ENCODE measurements at places on chromosomes 3 and 15.

DNA sequence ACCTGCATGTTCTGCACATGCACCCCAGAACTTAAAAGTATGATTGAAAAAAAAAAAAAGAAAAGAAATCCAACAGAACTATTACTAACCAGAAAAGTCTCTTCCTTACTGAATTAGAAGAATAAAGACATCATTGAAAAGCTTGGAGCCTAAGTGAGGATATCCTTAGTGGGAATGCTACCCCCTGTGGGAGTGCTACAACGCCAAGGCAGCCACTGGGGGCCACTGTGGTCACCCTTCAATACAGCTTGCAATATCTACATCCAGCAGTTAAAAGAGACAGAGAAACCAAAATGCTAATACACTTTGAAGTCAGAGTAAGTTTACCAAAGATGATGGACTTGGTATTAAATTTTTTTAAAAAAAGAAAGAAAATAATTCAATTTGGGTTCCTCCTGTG, 292.0 kb downstream of the PLCL2 start:
- DNase-seq, result no peak

GRCh38 chr3:114440700-114441099, 146.9 kb downstream of the TIGIT start:
- no peak for DNase-seq

DNA sequence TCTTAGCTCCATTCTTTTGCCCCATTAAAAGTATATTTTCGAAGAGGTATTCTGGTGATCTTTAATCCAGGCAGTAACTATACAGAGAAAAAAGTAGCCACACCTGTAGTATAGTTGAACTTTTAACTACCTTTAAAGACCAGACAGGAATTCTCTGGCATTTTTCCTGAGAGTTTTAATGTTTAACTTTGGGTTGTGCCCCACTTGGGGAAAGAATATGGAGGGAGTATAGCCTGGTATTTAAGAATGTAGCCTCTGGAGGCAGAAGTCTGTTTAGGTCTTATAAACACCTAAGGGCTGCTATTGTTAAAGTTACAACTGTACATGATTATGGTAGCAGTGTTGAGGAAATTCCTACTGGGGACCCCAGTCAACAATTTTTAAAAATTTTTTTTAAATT, 19.3 kb downstream of the C3orf85 start:
- no peak for DNase-seq

- DNase-seq, result no peak
These were observed 192.7 kb upstream of the KCNMB2 start for GRCh38 chr3:178343433-178344038.

- DNase-seq, result no peak
These were observed 154.6 kb downstream of the ADAM10 start for GRCh38 chr15:58594898-58595297.

GRCh38 chr3:29486096-29486495, 205.2 kb downstream of the RBMS3 start:
- DNase-seq, result peak; percentile 9

- no peak for DNase-seq
These were observed 9.3 kb upstream of the SSUH2 start for GRCh38 chr3:8653800-8654408.

DNA sequence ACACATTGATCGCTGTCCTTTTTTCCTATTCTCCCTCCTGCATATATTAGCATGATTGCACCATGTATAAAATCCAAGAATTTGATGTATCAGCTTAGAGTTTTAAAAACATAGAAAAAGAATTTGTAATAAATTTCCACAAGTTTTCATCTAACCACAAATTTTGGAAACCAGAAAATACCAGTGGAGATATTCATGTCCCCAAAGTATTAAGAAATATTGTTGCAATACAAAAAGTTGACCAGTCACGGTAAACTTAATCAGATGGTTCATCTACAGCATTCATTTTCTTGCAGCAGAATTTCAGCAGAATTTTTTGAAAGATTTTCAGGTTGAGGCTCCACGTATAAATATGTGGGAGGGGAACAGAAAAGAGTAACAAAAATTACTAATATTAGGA, 500.9 kb upstream of the MDFIC2 start:
- no peak for DNase-seq

DNA sequence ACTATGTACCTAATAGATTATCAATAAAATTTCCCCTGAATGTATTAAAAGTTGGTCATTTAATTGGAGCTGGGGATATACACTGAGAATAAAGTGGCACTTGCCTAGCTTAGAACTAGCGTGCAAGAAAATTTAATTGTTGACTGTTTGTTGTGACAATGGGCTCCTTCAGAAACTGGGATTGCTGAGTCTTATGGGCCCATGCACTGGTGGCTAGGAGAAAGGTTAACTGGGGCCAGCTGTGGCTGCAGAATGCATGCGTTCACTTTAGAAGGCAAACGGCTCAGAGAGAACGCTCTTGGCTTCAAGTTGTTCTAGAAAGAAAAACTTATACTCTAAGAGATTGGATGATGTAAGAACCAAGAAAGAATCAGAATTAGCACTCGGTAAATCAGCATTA, 18.7 kb upstream of the LPP start:
- DNase-seq, result no peak

GRCh38 chr3:52067046-52067445, 10.7 kb upstream of the DUSP7 start:
- DNase-seq, result no peak

- DNase-seq, result no peak
These were observed 4.3 kb upstream of the GLYCTK start for GRCh38 chr3:52283306-52283705.

DNA sequence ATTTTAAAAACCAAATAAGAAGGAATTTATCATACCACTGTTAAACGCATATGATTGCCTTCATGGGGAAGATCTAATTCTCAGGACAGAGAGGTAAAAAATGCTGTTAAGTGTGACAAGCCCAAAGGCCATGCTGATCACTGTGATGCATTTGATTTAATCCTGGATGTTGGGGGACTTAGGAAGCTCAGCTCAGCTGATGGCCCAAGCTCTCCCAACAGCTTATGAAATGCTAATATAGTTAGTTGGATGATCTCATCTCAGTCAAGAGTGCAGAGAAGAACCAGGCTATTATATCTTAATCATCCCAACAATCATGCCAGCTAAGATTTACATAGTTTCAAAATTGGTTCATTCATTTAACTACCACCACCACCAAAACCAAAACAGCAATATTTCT, 340.0 kb downstream of the IL20RB start:
- no peak for DNase-seq

DNA sequence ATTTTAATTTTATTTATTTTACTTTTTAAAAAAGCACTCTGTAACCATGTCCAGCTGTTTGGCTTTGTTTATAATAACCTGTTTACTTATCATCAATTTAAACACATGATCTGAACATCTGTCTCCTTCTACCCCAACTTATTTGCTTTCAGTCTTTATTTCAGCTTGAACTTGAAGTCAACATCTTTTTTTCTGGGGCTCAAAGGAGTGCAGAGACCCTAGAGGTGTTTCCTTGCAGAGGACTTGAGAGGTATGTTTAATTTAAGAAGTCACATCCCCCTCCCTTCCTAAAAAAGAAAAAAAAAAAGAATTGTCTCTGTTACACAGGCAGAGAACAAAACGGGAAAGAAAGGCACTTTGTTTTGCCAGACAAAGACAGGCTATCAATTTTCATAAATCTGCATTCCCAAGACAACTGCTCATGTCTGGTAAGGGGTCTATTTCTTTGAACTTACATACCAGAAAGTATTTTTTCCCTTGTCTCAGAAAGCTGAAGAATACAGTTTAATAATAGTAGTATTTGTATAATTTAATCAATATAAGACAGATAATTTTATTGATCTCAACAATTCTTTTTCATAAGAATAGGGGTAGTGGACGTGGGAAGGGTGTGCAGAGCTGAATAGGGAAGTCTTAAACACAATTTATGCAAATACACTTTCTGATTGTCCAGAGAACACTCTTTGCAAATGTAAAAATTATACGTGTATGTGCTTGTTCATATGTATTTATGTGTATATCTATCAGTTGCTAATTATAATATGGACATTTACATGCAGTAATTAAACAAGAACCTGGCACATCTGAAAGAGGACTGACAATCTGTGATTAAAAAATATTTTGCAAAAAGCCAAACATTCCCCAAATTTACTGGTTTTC, 109.7 kb upstream of the PDZRN3 start:
- no peak for DNase-seq

DNA sequence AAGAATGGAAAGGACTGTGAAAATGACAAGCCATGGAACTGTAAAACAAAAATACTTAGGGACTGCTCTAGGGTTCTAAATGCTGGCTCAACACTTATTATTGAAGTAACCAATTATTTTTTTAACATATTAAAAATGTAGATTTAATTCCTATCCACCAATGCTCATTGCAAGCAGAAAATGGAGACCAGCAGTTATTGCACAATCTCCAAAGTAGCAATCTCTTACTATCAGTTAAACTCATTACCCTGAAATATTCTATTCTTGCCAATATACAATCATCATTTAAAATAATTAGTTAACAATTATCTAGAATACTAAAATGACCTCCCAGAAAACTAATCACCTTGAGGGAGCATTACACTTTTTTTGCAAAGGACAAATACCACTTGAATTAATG, 499.8 kb downstream of the NAALADL2 start:
- no peak for DNase-seq

DNA sequence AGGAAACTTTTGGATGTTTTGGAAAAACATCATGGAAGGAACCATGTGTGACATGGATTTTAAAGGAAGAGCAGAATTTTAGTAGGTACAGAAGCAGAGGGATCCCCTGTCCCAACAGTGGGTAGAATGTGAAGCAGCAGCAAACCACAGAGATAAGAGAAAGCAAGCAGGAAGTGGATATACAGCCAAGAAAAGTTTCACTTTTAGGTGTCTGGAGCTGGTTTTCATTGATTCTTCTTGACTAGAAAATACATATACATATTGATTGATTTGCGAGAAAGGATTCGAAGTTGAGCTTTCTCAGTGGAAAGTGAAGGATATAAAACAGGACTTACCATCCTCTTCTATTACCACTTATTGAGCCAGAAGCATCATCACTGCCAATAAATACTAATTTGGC, 133.5 kb downstream of the KCNMB2 start:
- no peak for DNase-seq

DNA sequence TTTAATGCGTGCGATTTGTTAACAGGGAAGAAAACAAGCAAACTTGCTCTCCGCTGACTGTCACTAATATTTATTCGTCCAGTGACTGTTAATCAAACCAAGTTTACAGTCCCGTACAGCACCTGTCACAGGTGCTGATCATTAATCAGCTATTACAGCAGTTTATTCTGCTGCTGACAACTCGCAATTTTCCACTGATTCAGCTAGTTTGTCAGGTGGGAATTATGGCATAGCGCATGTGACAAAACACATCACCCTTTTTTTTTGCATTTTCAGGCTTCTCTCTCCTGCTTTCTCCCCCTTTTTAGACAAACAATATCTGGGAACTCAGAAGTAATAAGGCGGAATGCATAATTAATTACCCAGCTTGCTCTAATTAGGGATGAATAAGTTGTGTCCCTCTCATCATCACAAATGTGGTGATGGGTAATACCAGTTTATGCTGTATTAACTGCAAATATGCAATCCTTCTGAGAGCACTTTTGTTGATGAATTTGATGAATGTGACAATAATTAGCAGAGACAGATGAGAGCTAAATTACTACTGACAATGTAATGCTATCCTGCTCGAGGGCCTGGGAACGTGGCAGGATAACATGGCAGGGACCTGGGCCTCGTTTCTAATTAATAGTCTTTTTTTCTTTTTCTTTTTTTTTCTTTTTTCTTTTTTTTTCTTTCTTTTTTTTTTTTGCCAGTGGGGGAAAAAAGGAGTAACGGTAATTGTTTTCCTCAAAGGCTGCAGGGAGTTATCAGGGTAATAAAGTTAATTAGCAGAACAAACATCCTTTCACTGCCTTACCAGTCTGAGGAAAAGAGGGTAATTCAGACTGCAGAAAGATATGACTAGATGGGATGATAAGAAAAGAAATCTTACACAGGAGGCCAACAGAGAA, 150.3 kb upstream of the SOX2 start:
- no peak for DNase-seq

DNA sequence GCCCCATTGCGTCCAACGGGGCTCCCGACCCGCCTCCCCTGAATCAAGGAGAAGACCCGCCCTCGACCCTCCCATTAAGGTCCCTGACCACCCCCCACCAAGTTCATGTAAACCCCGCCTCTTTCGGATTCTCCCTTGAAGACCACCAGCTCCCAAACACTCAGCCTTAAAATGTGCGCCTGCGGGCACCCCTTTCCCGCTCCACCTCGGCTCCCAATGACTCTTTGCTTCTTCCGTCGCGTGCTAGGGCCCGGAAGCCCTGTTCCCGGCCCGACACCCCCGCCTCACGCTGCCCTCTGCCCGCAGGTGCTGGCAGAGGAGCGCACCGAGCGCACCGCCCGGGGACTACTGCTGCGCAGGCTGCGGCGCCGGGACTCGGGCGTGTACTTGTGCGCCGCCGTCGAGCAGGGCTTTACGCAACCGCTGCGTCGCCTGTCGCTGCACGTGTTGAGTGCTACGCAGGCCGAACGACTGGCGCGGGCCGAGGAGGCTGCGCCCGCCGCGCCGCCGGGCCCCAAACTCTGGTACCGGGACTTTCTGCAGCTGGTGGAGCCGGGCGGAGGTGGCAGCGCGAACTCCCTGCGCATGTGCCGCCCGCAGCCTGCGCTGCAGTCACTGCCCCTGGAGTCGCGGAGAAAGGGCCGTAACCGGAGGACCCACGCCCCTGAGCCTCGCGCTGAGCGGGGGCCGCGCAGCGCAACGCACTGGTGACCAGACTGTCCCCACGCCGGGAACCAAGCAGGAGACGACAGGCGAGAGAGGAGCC, 2.7 kb upstream of the LSMEM2 start:
- no peak for DNase-seq

DNA sequence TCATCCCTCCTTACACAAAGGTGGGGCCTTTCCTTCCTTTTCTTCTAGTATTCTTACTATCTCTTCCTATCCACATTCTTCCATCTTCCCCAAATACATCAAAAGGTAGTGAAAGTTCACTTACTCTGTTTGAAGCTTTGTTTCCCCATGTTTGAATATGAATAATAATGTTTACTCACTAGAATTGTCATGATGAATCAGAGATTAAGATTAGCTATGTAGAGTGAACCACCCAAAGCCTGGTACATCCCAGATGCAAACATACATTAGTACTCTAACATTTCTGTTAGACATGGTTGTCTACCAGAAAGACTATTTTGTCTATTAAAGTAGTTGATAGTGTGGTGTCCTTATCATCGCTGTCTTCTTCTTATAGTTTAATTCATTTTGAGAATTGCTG, 327.1 kb upstream of the TBC1D5 start:
- DNase-seq, result no peak

DNA sequence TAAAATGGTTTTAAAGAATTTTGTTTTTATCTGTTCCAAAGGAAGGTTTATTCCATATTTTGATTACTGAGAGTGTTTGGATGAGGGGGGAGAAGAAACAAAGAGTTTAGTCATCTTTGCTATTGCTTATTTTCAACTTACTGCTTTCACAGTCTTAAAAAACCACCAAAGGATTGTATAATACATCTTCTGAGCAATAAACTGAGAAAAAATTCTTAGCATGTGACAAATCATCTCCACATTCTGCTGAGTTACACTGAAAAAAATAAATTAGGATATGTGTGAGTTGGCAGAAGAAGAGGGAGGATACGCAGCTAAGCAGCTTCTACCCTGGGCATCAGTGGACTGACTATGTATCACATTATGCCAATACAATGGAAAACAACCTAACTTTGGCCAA, 23.2 kb upstream of the ACTC1 start:
- no peak for DNase-seq
